ENCODE measurements at places on chromosomes 5 and 9.

DNA sequence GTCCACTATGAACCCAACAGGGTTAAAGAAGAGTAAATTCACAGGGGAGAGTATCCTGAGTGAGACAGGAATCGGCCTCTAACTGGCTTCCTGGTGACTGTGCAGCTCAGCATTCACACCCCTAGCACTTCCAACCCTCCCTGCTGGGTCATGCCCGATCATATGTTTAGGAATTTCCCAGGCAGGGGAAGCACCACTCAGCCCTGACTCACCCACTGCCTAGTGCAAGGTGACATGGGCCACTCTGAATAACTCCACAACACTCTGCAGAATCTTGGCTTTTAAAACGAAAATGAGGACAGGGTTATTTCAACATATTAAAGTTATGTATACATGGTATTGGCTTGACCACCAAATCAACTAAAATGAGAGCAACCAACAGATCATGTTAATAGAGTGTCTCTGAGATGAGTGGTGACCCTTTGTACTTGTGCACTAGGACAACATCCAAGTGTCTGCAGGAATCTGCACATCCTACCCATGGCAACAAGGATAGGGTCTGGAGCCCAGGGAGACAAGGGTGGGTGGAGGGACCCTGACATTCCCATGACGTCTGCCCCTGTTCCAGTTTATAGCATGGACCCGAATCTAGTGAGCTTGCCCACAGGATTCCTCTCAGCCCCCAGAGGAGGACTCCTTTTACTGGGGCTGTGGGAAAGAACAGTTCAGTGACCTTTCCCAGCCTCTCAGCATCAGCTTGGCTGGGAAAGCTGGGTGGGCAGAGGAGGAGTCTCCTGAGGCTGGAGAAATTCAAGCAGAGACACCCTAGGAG lies 485.8 kb downstream of the SEMA5A start:
- no peak for DNase-seq

- DNase-seq, result no peak
Measured at GRCh38 chr9:110545705-110546104, 33.8 kb downstream of the SVEP1 start.

DNA sequence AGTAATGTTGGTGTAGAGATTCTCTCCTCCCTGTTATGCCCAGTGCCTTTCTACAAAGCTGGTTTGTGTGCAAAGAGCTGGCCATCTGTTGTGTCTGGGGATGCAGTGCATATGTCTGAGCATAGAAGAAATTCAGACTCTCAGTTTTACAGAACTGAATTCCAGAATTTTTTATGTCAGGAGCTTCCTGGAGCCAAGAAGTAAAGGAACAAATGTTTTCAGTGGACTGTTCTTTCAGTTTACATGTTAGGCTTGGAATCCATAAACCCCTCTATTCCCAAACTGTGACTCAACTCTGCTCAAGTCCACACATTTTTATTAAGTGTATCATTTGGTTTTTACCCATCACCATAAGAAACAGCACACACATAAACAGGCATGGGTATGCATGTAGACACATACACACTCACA lies 366.0 kb downstream of the BRINP1 start:
- no peak for DNase-seq

DNA sequence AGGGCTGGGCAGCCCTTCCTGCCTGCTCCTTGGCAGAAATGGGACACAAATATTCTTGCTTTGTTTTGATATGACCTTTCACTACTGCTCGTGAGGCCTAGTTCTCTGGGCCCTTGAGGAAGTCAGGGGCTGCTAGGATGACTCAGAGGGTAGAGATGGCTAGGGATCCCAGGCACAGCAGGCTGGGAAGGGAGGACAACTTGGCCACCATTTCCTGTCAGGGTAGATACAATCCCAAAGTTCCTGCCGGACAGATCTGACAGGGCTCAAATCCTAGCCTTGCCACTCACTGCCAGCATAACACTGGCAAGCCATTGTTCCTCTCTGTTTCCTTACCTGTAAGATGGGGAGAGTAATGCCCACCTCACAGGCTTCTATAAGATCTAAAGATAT lies 31.7 kb upstream of the MEIKIN start:
- DNase-seq, result no peak

- DNase-seq, result peak; percentile 77
Measured at GRCh38 chr5:17189381-17190036, 27.9 kb upstream of the BASP1 start.

DNA sequence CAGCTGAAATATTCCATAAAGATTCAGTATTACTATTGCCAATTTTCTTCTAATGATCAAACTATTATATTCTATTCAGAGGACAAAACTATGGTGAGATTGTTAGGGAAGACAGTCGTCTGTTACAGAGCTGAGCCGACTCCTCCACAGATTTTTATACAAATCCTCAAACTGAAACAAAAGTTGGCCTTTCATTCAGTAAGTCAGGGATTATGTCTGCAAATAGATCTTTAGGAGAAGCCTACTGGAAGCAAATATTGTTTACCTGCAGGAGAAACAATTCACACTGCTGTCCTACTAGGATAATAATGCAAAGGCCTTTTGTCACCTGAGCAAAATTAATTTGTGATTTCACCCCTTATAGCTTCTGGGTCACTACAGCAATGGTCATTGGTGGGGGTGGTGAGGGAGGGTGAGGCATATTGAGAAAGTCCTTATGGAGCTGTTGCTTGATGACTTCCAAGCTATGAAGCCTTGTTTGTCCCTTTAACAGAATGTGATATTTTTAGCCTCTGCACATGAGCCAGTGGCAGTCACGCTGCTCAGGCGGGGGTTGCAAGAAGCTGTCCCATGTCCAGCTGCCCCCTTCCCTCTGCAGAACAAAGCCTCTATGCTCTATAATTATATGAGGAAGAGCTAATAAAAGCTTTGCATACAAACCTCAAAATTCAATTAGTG lies 200.5 kb upstream of the KLF9 start:
- no peak for DNase-seq

DNA sequence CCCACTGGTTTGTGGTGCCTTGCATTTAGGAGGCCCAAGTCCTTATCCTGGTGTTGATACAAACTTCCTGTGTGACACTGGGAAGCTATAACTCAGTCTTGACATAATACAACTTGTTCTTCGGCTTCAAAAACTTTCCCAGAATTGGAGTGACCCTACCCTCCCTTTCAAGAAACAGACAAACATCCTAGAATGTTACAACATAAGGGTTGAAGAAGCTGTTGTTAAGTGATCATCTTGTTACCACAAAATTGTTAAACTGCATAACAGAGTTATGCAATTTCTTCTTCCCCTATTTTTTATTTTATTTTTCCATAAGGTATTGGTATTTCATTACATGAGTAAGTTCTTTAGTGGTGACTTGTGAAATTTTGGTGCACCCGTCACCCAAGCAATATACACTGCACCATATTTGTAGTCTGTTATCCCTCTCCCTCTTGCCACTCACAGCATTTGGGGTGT lies 21.3 kb downstream of the TLR4 start:
- no peak for DNase-seq

DNA sequence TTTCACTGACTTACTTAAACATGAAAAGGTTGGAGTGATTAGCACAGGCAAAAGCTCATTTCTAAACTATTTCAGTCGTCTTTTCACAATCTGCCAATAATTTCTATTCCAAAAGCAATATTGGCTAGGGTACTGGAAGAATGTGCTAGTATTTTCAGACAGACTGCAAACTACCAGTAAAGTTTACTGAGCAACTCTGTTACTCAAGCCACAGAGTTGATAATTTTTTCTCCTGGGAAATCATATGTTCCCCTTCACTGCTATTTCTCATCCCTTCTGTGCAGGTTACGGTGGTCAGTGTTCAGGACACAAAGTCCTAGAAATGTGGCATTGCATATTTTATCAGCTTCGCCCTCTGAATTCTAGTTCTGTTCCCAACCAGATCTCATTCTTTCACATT lies 343.3 kb upstream of the TNC start:
- no peak for DNase-seq

DNA sequence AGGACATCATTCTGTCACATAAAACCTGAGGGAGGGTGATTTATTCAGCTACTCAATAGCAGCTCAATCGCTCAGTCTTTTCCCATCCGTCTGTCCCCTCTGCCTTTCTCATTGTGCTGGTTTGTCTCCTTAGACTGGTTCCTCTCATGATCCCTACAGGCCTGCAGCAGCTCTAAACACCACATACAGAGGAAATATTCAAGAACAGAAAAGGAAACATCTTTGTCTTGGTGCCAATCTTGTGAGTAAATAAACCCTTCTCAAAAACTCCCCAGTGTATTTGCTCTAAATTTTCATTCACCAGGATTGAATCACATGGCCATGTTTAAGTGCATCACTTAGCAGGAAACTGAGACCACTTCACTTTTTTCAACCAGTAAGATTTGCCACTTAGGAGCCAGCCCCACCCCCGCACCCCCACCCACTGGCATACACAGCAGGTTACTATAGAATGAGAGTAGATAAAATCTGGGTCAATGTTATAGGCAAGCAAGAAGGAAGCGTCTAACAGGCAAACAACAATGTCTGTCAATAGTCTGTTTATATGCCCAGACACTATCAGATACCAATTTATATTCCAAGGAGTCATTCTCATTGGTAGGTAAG lies 895.5 kb upstream of the DMAC1 start:
- DNase-seq, result no peak

DNA sequence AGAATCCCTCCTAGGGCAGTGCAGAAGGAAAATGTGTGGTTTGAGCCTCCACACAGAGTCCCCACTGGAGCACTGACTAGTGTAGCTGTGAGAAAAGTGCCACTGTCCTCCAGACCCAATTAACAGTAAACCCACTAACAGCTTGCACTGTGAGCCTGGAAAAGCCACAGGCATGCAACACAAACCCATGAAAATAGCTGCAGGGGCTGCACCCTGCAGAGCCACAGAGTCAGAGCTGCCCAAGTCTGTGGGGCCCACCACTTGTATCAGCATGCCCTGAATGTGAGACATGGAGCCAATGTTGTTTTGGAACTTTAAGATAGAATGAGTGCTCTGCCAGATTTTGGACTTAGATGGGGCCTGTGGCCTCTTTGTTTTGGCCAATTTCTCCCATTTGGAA lies 119.8 kb upstream of the CDH9 start:
- no peak for DNase-seq

- no peak for DNase-seq
Measured at GRCh38 chr5:59065554-59065953, 482.7 kb downstream of the RAB3C start.

DNA sequence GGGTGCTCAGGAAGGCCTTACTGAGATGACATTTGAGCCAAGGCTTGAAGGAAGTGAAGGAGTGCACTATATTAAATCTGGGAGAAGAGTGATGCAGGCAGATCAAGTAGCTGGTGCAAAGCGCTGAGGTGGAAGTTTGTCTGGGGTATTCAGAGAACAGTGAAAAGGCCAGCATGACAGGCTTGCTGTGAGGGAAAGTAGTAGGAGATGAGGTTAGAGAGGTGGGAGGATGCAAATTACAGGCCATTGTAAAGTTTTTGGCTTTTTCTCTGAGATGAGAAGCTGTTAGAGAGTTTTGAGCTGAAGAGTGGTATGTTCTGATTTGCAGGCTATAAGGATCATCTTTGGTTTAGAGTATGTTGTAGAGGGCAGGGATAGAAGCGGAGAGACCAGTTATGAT lies 80.8 kb upstream of the GRHPR start:
- no peak for DNase-seq

- DNase-seq, result no peak
Measured at GRCh38 chr5:143205386-143205785, 198.1 kb downstream of the NR3C1 start.

- DNase-seq, result no peak
Measured at GRCh38 chr5:154178661-154179060, 11.9 kb upstream of the GALNT10 start.

- no peak for DNase-seq
Measured at GRCh38 chr5:151106043-151106442, 25.2 kb upstream of the TNIP1 start.

Data from stimulated activated naive CD8-positive, alpha-beta T cell treated with anti-CD3 and anti-CD28 coated beads, Interleukin-15, Interleukin-2, amounts not matched to agents 100 U/mL and 50 U/mL, for 24 hours (primary cell).